ENCODE measurements at places on chromosomes 5 and 9.

- DNase-seq = peak; percentile 43
Observed at GRCh38 chr5:176542596-176543427, 5.6 kb upstream of the RNF44 start.

GRCh38 chr9:36948051-36948450, 86.0 kb downstream of the PAX5 start:
- no peak for DNase-seq

DNA sequence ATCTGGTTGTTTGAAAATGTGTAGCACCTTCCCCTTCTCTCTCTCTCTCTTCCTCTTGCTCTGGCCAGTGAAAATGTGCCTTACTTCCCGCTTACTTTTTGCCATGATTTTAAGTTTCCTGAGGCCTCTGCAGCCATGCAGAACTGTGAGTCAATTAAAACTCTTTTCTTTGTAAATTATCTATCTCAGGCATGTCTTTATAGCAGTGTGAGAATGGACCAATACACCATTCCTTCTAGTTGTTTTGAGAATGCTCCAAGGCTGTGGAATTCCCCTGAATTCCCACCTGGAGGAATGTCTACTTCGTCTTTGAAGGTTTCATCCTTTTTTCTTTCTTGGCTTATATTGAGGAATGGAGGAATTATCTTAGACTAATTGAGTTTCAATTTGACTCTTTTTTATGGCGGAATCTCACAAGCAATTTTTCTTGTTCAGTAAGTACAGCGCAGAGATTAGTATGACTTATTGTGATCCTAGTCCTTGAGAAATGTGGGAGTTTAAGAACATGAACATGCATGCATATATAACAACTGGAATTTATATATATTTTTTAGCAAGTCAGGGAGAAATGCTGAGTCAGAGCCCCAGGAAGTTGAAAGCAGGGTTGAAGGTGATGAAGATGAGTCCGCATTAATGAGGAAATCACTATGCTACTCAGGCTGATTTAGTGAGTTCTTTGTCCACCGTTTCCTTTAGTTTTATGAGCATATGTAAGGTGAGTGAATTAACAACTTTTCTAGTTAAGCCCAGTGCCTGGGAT, 488.1 kb upstream of the ADAMTS16 start:
- DNase-seq = no peak

- peak; percentile 10 for DNase-seq
Observed at GRCh38 chr5:109350537-109351270, 59.1 kb downstream of the PJA2 start.

GRCh38 chr9:106502930-106503329, 360.0 kb upstream of the ZNF462 start:
- DNase-seq = no peak

DNA sequence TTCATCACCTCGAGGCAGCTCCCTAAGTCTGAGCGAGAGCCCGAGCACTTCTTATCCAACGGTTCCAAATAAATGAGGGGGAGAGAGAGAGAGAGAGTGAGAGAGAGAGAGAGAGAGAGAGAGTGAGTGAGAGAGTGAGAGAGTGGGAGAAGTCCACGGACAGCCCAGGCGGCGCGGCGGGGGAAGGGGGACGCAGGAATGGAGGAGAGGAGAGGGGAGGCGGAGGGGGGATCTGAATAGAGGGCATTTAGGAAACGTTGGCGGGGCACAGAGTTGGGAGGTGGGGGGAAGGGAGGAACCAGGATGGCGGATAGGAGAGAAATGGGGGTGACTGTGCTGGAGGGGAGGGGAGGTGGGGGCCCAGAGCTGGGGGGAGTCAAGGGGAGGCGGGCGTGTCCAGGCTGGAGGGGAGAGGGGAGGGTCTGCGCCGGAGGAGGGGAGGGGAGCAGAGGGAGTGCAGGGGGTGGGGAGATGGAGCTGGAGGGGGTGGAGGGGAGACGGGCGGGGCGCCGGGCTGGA, 398 bp upstream of the BASP1 start:
- DNase-seq = peak; percentile 19
